ENCODE measurements at places on chromosomes 3 and 15. TPM values are rescaled to one million over a fixed set of nuclear protein-coding genes. Genes with fewer than 3 reads are reported as not detected.

- no peak for DNase-seq
Observed at GRCh38 chr15:52683580-52683979, 4.4 kb upstream of the ATOSA start.

DNA sequence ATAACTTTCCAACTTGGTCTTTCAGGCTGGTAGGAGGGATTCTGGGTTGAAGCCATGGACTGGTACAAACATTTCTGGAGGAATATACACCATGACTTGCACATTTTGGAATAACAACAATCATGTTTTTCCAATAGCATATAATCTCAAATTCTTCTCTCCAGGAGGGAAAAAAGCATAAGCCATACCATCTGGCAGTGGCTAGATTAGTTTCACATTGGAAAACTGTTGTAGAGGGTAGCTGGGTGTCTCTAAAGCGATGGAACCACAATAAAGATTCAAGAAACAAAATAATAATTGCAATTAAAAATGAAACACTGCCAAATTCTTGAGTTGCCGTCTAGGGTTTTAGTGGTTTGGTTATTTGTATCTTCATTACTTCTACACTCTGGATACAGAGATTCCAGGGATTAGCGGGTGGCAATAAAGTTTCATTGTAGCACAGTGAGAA is 278.5 kb upstream of the RASGRP1 start:
- no peak for DNase-seq

Gene DTX3L
- total RNA-seq: 26.1 TPM

Gene PLAAT1
- not detected for total RNA-seq

DNA sequence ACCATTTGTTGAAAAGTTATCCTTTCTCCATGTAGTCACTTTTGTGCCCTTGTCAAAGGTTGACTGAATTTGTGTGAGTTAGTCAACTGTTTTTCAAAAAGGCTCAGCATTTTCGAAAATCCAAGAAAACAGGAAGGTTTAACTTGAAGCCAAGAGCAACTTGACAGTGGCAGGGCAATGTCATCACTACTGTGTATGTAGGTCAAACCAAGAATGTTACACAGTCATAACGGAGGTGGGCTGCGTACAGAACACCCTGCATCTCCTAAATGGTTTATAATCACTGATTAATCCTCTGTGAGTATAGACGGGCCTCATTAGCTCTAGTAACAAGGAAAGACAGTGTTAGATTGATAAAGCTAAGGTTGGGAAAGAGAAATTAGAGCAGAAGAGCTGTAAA is 1064.9 kb downstream of the FHIT start:
- DNase-seq: no peak

- no peak for DNase-seq
Observed at GRCh38 chr15:41599061-41599460, 40.0 kb downstream of the TYRO3 start.

DNA sequence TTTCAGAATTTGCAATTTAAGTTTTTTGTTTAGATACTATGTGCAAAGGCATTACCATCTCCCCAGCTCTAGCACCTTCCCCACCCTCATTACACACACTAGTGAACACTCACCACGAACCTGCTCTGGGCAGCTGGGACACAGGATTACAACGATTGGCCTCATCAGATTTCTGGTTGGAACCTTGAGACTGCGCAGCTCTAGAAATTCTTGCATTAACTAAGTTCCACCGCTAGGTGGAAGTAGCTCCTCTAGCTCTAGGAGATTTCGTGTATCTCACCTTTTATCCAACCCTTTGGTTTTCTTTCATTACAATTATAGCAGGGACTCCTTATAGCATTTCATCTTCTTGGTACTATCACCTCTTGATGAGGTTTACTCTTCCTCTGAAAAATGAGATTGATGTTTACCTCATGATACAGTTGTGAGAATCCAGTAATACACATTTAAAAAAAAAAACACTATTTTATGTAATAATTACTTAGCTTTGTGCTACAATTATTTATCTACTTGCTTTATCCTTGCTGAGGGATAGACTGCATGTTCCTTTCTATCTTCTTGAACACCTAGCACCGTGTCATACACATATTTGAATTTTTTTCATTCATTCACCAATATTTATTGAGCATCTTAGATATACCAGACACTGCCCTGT is 28.7 kb upstream of the PLOD2 start:
- DNase-seq: peak; percentile 25

Gene RARB
- total RNA-seq: 63.0 TPM

GRCh38 chr3:95399585-95399984 is 1336.7 kb downstream of the NSUN3 start:
- no peak for DNase-seq

GRCh38 chr3:148173851-148174250 is 523.9 kb upstream of the AGTR1 start:
- no peak for DNase-seq

Gene TM6SF1
- 2.6 TPM for total RNA-seq

DNA sequence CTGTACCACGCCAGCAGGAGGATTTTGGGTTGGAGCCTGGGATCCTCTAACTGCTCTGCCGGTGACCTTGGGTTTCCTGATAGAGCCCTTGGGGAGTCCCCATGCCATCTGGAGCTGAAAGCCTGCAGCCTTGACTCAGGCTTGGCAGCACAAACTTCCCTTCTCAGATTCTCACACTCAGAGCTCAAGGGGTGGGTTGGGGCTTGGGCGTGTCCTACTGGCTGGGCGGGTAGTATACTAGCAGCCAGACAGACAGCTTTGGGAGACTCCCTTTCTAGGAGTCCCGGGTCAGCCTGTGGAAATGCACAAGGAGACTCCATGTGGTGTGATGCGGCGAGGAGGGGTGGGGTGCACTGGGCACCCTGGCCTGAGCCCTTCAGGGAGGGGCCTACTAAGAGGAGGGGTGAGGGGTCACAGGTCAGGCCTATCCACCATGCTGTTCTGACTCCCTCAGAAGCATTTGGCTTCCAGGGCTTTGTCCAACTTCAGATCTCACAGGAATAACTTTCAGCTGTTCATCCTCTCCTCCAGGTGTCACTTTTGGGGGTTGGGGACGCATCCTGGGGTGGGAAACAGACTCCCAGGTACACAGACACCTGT is 21.6 kb upstream of the PLXNA1 start:
- no peak for DNase-seq

DNA sequence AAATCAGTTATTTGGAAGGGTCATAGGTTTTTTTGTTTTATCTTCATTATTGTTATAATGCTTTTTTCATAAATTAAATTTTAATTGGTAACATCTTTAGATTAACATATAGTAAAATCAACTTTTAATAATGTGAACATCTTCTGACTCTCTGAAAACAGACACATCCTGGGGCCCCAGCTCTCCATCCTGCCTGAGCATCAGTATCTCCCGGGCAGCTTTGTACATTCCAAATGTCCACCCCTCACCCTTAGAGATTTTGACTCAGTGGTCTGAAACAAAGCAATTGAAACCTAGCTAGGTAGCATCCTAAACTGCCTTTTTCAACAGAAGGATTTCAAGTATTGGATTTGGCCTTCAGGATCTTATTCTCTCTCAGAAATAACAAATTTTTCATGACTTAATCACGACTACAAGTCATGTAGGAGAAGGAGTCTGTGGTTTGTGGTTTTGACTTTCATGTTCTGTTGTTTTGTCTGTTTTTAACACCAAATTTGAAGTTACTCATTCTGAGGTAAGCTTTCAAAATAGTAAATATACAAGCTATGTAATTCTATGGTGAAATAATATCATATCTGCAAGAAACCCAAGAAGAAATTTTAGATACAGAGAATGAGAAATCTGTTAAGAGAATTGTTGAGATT is 147.3 kb upstream of the UBE2E2 start:
- no peak for DNase-seq

Gene GMNC
- 0.88 TPM for total RNA-seq

Gene FETUB
- not detected for total RNA-seq

Measured in uterus (tissue), 4 donors.